ENCODE measurements at places on chromosomes 16 and 17. TPM values are rescaled to one million over a fixed set of nuclear protein-coding genes. Genes with fewer than 3 reads are reported as not detected.

The CA5A gene
- total RNA-seq: not detected

DNA sequence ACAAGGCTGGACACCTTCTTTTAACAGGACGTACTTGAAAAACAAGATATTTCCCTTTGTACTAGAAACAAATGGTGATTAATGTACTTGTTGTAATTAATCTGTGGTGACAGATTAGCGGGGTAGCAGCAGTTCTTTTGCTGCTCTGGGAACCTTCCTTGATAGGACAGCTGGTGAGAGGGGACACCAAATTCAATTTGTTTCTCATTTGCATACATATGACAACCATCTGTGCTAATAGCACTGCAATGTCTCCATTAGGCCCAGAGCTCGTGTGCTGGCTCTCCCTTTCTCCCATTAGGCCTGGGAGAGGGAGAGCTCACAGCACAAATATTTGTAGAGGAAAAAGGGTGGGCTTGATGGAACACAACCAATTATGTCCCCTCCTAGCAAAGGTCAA lies 221.0 kb upstream of the HS3ST3A1 start:
- DNase-seq: no peak

- no peak for DNase-seq
These were observed 52.4 kb downstream of the DUSP14 start for GRCh38 chr17:37541880-37542660.

DNA sequence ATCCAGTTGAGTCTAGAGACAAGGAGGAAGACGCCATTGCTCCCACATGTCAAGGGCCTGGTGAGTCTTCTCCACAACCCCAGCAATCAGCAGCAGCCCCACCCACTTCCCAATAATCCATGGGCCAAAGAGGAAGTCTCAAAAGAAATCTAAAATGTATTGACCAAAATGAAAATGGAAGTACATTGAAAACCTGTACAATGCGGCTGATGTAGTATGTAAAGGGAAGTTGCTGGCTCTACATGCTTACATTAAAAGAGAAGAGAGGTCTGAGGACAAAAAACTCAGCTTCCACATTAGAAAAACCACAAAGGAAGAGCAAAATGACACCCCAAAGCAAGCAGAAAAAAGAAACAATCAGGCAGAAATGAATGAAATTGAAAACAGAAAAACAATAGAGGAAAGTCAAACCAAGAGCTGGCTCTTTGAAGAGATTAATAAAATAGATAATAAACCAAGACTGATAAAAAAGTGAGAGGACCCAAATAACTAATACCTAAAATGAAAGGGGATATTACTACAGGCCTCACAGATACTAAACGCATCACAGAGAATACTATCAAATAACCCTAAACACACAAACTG lies 100.6 kb upstream of the METRNL start:
- no peak for DNase-seq

DNA sequence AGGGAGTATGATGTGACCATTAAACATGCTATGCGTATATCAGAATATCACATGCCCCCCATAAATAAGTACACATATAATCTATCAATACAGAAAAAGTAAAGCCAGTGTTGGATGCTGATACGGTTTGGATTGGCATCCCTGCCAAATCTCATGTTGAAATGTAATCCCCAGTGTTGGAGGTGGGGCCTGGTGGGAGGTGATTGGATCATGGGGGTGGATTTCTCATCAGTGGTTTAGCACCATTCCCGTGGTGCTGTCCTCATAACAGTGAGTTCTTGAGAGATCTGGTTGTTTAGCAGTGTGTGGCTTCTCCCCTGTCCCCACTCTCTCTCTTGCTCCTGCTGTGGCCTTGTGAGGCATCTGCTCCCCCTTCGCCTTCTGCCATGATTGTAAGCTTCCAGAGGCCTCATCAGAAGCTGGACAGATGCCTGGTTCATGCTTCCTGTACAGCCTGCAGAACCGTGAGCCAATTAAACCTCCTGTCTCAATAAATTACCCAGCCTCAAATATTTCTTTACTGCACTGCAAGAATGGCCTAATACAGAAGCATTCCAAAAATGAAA lies 88.9 kb downstream of the AATF start:
- DNase-seq: no peak

GRCh38 chr16:65781363-65781762 lies 585.1 kb upstream of the CDH5 start:
- DNase-seq: no peak
